ENCODE measurements at places on chromosomes 12 and 14. TPM values are rescaled to one million over a fixed set of nuclear protein-coding genes. Genes with fewer than 3 reads are reported as not detected.

Gene POP5
- total RNA-seq = 26.8 TPM

DNA sequence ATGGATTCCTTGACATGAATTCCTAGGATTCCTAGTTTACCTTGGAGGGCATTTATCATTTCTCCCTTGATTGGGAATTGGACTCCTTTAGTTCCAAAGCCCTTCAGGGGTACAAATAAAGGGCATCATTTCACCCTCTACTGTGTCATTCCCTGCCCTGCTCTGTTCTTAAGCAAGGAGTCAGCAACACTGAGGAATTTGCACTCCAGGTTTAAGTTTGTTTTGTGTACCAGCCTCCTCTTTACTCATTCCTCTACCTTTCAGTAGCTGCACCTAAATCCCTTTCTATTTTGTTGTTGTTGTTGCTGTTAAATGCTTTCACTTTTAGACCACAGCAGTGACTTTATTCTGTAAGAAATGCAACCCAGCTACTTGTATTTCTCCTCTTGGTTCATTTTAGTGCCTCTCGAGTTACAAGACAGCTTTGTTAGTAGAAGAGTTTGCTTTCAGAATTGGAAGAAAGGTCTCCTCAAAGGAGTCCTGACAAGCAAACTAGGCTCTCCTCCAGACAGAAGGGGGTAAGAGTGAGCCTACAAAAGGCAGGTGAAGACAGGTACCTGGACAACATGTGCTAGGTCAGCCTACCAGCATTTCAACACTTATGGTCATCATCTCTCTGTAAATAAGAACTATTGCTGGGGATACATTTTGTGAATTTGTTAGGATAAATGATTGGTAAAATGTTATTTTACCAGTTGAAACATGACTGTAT lies 90.0 kb downstream of the RMST start:
- no peak for DNase-seq

DNA sequence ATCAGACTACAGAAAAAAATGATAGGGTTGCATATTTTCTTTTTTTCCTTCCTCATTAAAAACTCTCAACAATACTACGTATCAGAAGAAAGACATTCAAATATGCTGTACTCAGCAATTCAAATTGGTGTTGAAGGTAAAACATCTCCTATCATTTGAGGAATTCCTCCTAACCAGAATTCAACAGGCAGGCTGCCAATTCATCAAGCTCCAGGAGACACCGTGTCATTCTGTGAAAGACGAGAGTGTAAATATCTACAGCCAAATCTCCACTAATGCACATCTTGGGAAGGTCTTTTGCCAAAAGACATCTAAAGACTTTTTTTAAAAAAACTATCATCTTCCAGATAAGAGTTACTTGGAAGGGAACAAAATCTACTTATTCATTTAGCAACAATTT lies 26.6 kb downstream of the NT5DC3 start:
- no peak for DNase-seq

DNA sequence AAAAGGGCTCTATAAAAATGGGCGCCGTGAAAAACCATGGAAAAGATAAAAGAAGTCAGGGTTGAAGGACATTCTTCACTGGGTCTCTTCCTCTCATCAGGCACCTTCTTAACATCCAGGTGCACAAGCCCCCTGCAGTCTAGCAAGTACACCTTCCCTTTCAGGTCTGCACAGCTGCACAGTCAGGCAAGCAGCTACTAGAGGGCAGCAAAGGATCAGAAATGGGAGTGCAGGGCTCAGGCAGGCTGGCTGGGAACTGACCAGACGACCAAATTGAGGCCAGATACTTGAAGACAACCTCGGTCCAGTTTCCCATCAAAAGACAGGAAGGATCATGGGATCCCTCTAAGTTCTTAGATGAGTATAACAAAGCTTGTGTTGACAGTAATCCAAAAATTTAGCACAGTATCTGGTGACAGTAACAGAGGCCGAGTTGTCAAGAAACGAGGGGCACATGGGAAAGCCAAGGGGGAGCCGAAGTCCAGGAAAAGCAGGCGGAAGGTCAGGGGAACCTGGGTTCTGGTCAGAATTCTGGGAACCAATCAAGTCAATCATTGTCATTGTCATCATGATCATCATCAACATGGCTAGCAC lies 10.1 kb upstream of the GRIP1 start:
- DNase-seq = no peak

- no peak for DNase-seq
Measured at GRCh38 chr14:74637178-74637550, 25.1 kb upstream of the LTBP2 start.

DNA sequence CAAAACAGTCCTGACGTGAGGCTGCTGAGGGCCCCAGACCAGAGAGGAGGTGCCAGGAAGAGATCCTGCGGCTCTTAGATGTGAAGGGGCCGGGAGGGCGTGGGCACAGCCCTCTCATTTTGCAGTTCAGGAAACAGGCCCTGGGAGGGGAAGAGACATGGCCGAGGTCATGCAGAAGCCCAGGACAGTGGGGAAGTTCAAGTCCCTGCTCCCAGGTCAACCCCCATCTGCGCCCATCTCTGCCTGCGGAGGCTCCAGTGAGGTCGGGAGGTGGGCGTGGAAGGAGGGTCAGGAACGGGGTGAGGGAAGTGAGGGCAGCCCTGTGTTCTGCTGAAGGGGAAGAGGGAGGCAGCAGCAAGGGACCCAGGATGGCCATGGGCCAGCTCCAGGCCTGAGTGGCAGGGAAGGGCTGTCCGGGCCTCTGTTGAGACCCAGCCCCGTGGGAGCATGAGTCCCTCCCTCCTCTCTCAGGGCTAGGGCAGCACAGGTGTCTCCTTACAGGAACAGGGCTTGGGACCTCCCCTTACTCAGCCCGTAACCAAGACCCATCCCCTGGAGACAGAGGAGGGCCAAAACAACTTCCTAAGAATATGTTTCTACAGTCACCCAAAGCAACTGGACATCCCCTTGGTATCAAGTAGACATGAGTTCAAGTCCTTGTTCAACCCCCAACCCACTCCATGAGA lies 90.8 kb downstream of the LGMN start:
- no peak for DNase-seq

DNA sequence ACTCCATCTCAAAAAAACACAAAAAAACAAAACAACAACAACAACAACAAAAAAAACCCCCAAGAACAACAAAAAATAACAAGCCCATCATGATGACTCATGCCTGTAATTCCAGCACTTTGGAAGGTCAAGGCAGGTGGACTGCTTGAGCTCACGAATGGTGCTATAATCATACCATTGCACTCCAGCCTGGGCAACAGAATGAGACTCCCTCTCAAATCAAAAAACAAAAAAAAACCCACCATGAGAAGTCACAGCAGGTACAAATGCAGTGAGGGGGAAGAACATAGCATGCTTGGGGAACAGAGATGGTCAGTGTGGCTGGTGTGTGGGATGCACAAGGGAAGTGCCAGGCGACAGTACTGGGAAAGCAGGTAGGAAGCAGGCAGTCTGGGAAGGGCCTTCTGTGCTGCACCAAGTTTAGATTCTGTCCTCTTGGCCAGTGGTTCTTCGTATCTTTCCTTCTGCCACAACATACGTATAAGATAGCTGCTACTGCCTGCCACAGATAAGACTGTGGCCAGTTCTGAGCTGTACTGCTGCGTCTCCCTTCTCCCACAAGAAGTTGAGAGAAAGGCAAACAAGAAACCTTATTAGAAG lies 28.0 kb downstream of the ATG14 start:
- DNase-seq = no peak

GRCh38 chr14:105282098-105282725 lies 18.6 kb downstream of the BRF1 start:
- no peak for DNase-seq

Data from T-helper 17 cell (primary cell).